ENCODE measurements at places on chromosomes 6 and 20.

GRCh38 chr6:30590509-30590908 lies 19.3 kb downstream of the ABCF1 start:
- DNase-seq, result no peak

DNA sequence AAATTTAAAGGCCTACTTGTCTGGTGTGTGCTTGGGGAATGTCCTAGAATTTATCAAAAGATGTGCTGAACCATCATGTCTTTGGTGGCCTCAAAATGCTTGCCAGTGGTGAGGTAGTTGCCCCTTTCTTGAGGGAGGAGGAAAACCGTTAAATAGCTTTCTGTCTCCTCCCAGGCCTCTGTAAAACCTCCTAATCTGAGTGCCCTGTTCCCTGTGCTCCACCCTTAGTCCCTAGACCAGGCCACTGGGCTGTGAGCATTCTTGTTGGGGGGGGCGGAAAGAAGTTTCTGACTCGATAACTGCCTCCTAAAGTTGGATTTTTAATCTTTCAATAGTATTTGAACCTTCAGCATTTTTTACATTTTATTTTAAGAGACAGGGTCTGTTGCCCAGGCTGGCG lies 23.1 kb downstream of the JARID2 start:
- no peak for DNase-seq

DNA sequence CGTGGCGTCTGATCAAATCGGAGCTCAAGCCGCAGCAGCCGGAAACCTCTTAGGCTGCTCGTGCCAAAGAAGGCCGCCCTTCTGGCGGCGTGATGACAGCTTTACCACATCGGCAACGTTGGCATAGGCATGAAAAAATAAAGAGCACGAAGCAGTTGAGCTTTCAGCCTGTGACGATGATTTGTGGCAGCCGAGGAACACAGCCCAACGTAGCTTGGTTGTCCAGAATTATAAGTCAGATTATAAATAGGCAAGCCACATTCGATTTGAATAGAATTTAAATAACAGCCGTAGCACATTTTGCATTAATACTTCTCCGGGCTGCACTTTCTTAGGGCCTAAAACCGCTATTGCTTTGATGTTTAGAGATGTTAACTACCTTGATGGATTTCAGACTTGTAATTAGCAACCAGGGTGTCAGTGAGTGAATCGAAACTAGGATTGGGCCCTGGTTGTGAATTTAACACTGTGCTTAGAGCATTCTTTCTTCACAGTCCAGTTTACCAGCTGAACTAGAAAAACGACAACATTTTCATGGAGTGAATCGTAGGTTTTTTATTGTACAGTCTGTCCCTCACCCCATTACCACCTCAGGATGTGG lies 864 bp upstream of the BCLAF1 start:
- no peak for DNase-seq

GRCh38 chr6:51559059-51559458 lies 528.4 kb downstream of the PKHD1 start:
- DNase-seq, result no peak

DNA sequence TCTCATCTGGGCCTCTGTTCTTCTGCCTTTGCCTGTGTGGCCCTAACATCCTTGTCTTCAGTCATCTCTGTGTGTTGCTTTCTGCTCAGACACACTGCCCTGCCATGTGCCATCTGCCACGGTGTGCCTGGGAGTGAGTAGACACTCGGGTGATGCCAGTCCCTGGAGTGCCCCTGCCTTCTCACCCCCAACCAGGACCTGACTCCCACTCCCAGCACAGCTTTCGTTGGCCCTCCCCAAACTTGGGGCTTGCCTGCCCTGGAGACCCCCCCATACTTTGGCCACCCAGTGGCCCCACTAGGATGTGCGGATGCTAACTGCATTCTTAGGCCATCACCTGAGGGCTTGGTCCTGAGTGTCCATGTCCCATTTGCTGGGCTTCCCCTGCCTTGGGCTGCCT lies 76.4 kb upstream of the SCP2D1 start:
- no peak for DNase-seq

DNA sequence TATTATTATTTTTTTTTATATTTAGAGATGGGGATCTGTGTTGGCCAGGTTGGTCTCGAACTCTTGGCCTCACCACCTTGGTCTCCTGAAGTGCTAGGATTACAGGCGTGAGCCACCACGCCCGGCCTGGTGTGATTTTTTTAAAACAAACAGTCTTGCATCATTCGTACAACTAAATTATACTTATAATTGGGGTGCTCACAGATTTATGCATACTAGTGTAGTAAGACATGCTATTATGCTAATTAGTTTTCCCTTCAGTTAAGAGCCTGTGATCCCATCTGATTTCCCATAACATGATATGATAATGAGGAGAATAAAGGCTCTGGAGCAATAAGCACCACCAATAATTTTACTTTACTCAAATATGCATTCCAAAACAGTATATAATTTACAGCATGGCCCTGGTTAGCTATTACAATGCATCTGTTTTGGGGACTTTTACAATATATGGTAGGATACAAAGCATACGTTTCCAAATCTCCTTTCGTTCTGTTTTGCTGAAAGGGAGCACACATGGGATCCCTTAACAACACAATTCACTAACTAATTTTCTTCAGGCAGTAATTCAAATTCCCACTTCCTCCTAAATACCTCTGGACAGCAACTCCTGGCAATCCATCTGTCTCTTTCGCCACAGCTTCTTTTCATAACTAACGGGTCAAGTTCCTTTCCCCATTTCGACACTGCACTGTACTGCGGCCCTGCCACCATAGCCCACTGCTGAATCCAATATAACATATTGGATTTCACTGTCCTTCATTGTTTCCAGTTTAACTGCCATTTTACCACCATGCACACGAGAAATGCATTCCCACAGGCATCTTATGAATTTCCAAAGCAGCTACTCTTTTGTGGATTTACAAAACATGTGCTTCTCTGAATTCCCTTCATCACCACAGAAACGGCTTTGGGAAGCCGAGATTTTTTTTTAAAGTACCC lies 1.7 kb downstream of the NUDT3 start:
- no peak for DNase-seq

Data from vagina (tissue), 2 donors.